Kasumi-1 (cell line): ENCODE measurements at places on chromosomes 1 and 21.

DNA sequence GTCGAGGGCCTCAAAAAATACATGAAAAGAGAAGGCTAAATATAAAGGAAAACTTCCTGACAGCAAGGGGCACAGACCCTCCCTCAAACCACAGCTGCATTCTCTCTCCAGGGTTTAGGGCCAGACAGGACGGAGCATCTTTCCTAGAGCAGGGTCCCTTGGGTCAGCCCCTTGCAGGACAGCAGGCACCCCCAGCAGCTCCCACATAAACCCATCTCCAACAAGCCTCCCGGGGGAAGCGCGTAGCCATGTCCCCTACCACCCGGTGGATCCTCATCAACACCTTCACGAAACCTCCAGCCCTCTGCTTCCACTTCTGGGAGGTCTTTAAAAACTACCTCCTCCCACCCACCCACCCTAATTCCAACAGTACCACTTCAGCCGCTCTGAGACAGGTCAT, 59.5 kb downstream of the CD46 start:
- DNase-seq = no peak

DNA sequence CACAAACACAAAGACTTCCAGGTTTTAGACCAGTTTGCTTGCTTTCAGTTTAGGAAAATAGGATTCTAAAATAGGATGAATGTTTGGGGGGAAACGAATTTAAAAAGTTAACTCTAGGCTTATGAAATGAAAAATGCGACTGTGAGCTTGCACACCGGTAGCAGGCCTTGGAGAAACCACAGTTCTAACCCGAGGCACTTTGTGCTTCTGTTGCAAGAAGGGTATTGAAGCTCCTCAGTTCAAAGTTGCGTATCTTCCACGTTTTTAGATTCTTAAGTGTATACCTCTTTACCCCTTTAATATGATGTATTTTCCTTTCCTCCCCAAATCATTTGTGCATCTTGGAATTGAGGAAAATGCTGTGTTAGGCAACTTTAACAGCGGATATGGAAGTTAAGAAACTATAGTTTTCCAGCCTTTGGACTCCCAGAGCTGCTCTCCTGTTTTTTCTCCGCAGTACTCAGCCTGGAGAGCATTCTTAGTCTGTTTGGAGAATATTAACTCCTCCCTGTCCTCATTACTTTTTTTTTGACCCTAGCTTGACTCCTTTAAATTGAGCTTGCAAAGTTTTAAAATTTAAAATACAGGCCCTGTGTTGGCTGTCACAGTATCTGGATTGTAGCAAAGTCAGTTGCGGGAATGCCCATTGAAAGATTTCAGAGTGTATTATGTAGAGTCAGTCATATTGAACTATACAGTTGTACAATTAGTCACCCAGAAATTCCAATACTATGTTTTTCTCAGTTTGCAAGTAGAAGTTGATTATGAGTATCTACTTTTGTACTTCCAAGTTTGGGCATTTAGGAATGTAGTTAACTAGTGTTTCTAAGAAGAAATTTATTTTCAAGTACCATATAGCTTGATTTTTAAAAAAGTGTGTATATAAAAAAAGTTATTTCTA, 2.6 kb downstream of the MRPS6 start:
- no peak for DNase-seq

GRCh38 chr1:200793677-200794076, 55.0 kb downstream of the CAMSAP2 start:
- no peak for DNase-seq

DNA sequence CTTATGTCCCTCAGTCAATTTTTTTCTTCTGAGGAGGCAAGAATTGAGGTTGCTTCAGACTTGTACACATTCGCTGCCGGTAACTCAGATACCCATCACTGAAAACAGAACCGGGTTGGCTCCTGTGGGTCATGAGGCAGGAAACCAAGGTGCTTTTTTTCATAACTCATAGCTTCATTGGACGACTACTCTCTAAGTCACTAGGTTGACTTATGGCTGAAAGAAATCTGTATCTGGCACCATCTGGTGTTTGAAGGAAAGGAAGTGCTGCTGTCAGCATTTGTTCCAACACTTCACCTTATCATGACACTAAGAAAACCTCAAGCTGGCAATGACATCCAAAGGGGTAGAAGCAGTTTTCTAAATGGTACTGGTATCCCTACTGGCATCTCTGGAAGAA, 82.3 kb downstream of the TBX19 start:
- DNase-seq = no peak

- DNase-seq = peak; percentile 30
Observed at GRCh38 chr21:44337941-44338895, 972 bp downstream of the CFAP410 start.

GRCh38 chr1:55146781-55147180, 68.4 kb downstream of the USP24 start:
- no peak for DNase-seq

DNA sequence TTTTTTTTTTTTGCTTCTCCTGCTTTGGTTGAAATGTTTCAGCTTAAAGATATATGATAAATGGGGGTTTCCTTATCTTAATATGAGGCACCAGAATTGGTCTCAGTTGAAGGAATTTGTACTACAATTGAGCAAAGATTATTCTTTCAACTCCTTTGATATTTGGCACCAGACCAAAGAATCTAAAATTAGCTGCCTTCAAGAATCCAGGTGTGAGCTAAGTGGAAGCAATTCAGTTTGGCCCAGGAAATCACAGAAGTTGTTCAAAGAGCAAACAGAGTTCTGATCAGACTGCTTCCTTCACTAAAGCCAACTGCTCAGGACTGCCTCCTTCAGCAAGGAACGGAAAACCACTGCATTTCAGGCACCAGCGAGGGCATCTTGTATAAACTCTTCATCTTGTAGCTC, 68.3 kb upstream of the BCAR3 start:
- no peak for DNase-seq

- no peak for DNase-seq
Observed at GRCh38 chr1:51898090-51898734, 19.7 kb upstream of the NRDC start.

DNA sequence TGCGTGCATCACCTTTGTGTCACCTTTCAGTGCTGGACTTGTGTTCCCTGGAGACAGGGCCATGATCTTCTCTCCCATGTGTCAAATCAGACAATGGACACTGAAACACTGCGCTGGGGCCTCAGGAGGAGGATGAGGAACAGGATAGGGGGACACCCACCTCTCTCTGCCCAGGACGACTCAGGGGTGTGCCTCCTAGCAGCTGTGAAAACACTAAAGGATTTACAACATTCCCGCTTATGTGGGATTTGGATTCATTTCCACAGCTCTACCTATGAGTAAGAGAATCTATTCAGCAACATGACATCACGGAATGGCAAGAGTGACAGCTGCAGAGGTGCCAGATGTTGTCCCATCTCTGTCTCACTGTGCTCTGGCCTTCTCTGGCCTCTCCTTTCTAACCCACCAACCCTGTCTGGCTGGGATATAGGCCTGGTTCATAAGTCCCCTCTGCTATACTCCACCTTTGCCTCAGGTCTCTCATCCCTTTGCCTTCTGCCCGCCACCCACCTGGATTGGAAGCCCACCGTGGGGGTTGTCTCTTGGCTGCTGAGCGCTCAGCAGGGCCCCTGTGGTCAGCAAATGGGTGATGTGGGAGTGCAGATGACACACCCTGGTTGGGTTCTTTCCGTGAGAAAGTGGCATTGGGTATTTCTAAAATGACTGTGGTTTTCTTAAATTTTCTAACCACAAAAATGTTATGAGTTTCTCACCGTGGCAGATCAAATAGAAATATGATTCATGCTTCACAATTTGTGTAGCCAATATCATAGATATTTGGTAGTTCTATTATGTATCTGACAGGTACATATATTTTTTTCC, 47.1 kb upstream of the TLR5 start:
- no peak for DNase-seq

DNA sequence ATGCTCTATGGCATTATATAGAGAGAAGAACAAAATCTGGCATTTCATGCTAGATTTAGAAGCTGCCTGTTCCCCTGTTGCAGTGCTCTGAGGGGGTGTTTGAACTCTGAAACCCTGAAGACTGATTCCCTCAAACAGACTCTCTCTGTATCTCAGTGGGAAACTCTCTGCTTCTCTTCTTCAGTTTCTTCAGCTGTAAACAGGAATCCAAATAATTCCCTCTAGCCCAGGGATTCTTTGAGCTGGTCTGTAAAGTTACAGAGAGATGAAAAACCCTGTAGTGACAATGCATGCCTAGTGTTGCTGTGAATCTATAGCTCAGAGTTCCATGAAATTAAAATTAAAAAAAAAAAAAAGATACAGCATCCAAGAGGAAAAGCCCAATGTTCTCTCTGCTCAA, 17.0 kb upstream of the ROR1 start:
- DNase-seq = no peak

DNA sequence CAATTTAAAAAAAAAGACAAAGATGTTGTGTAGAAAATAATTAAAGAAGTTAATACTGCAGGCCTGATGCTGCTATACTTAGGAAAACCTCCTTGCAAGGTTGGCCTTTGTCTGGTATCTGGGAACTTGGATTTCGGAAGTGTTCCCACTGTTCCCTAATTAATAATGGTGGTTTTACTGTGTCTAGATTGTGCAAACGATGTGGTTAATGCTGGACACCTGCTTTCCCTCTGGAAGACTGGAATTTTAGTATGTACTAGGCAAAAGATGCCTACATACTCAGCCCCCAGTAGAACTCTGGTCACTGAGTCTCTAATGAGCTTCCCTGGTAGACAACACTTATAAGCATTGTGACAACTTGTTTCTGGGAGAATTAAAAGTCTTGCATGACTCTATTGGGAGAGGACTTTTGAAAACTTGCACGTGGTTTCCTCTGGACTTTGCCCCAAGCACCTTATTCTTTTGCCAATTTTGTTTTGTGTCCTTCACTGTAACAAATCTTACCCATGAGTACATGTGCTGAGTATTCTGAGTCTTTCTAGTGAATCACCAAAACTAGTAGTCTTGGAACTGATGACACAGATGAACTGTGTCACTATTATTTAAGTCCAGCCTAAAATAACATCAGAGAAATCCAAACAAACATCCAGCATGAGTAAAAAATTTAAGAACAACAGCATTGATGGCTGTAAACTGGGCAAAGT, 40.4 kb downstream of the LIN9 start:
- no peak for DNase-seq

DNA sequence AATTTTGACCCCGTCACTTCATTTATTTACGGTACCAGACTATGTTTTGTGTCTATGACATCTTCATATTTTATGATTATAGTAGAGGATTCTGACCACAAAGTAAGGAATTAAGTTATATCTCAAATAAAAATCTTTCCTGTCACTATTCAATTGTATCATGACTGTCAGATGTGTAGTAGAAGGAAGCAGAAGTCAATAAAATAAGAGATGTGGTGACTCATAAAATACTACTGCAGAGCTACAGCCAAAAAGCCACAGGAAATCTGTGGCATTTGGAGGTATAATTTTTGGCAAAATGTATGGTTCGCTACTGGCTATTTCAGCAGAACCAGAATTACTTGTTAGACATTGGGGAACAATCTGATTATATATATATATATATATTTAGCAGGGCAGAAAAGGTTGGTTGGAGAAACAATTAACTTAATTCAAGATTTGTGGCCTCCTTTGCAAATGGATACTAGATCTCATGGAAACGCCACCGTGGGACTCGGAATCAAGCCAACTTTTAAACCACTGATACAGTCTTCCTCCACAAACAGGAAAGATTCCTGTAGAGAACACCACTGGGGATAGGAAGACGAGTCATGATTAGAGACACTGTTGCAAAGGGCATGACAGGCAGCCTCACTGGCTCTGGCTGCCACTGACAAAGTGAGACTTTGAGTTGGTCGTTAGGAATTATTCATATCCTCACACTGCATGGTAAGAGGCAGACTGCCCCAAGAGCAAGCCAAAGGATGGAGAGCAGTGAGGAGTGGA, 5.1 kb downstream of the FCRL2 start:
- DNase-seq = no peak

DNA sequence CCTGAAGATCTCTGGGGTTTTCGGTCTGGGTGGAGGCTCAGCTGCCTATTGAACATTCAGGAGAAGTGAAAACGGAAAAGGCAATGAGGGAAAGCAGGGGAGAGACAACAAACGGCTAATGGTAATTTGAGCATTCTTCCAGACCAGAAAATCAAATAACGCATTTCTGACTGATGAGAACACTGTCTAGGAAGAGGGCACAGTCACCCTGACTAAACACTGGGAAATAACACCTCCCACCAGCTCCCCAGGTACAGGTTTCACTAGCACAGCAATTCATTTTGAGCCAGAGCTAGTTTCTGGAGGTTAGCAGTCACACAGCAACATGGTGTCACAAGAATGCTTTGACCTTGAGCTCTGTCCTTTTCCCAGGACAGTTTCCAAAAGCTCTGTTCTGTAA, 21.1 kb downstream of the NCF2 start:
- DNase-seq = no peak

- DNase-seq = no peak
Observed at GRCh38 chr1:7339953-7340352, 431.1 kb upstream of the VAMP3 start.

GRCh38 chr1:115062542-115063004, 26.7 kb downstream of the TSPAN2 start:
- DNase-seq = no peak

DNA sequence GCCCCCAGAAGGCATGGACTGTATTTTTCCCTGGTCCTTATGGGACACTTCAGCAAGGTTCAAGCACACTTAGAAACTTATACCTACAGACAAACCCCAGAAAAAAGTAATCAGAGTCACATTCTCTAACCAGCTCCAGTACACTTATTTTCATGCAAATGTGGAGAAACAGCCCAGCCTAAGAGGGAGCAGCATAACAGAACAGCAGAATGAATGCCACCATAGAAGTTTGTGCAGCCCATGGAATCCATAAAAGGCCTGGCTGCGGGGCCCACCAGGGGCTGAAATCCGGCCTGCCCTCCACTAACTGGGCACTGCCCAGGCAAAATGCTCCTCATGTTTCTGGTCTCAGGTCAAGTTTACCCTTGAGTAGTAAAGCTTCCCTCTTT, 60.4 kb upstream of the ATP1A1 start:
- no peak for DNase-seq

DNA sequence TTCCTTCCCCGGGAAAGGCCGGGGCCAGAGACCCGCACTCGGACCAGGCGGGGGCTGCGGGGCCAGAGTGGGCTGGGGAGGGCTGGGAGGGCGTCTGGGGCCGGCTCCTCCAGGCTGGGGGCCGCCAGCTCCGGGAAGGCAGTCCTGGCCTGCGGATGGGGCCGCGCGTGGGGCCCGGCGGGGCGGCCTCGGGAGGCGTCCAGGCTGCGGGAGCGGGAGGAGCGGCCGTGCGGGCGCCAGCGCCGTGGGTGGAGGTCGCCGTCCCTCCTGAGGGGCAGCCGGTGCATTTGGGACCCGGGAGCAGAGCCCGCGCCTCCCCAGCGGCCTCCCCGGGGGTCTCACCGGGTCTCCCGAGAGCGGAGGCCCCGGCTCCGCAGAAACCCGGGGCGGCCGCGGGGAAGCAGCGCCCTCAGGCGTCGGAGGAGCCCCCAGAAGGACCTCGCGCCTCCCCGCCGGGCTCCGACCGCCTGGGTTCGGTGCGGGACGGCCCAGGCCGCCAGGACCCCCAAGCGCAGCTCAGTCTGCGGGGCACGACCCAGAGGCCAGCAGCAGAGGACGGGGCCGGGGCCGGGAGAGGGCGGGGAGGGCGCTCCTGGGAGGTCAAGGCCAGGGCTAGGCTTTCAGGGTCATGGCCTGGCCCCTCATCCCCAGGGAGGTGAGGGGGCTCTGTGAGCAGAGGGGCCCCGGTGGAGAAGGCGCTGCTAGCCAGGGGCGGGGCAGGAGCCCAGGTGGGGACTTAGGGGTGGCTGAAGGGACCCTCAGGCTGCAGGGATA, 7.2 kb upstream of the SLX9 start:
- peak; percentile 25 for DNase-seq

GRCh38 chr1:63935143-63935542, 161.3 kb downstream of the ROR1 start:
- no peak for DNase-seq
